ENCODE measurements at places on chromosomes 3 and 15.
A peak's percentile ranks its signal among the peaks of the same experiment; 100 is the strongest.

GRCh38 chr3:32450426-32450825 lies 52.2 kb downstream of the CMTM6 start:
- DNase-seq, result no peak

DNA sequence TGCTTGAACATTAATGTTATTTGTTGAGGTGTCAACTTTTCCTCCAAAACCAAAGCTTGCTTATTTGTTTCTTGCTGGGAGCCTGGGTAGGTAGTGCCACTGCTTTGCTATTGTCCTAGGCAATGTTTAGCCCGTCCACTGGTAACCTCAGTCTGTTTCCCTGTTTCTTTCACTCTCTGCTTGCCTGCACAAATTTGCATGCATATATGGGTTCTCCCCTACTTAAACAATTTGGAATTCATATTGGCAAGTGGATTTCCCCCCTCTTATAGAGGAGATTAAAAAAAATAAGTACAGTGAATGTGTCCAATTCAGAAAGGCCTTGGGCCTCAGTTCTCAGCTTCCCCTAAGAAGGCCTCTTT lies 45.0 kb upstream of the BOC start:
- DNase-seq, result no peak

GRCh38 chr3:126677862-126678503 lies 23.1 kb upstream of the TXNRD3 start:
- peak; percentile 2 for DNase-seq

DNA sequence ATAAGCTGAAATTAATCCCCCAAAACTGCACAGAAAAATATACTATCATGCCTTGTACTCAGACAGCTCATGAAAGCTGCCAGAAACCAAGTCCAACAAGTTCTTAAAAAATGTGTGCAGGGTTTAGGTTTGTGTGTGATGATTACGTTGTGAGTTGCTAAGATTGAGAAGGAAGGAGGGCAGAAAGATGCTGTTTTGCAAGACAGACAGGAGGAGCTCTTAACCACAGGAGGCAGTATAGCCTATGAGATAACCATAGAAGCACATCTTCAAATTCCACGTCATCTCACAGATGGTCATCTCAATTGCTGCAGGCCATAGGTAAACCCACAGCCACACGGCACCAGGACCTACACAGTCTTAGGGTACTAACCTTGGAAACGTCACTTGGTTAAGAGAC lies 191.9 kb downstream of the STT3B start:
- no peak for DNase-seq

GRCh38 chr3:188417766-188418165 lies 263.8 kb downstream of the LPP start:
- no peak for DNase-seq

- peak; percentile 68 for DNase-seq
Observed at GRCh38 chr15:78177447-78177873, 28.3 kb downstream of the IDH3A start.

- DNase-seq, result no peak
Observed at GRCh38 chr15:52783929-52784798, 6.0 kb downstream of the ONECUT1 start.

- DNase-seq, result peak; percentile 78
Observed at GRCh38 chr3:185270262-185270955, 16.6 kb upstream of the EHHADH start.

- DNase-seq, result no peak
Observed at GRCh38 chr3:156397534-156397933, 157.4 kb downstream of the SSR3 start.

- no peak for DNase-seq
Observed at GRCh38 chr3:18223974-18224373, 201.2 kb downstream of the SATB1 start.

DNA sequence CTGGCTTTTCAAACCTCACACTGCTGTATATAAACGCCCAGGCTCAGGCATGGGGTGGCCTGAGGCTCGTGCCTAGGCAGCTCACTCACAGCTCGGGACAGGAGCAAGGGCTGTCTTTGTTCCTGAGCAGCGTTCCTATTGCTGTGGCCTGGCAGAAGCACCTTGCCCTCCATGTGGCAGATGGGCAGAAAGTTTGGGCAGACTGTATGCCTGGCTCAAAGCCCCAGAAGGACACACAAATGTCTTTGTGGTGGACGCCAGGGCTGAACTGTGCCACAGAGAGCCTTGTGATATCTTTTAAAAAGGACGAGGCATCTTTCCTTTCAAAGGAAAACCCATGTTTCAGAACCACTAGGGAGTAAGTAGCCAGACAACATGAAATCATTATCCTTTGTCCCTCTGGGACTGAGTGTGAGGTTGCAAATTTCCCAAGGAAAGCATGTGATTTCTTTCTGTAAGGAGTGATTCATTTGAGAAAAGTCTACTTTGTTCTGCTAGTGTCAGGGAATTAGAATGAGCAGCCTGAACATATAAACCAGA lies 29.3 kb upstream of the UBE2E1 start:
- peak; percentile 85 for DNase-seq
